ENCODE measurements at places on chromosomes 5 and 9. TPM values are rescaled to one million over a fixed set of nuclear protein-coding genes. Genes with fewer than 3 reads are reported as not detected.

DNA sequence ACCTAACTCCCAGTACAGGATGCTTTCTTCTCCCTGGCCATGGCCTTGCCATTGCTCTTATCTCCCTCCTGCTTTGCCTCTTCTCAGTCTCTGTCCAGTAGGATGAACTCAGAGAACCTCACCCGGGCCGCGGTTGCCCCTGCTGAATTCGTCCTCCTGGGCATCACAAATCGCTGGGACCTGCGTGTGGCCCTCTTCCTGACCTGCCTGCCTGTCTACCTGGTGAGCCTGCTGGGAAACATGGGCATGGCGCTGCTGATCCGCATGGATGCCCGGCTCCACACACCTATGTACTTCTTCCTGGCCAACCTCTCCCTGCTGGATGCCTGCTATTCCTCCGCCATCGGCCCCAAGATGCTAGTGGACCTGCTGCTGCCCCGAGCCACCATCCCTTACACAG, at the start of gene OR5C1:
OR5C1 (plus strand) TSS at position 103 of the 400 bp plus-strand sequence; CDS start at position 103, 0 bp downstream.
- peaks cover under 1% of the 10 kb centered on the region for H3K27me3 ChIP-seq
- H3K4me3 ChIP-seq, result no peak within 1 kb of the TSS
- H3K36me3 ChIP-seq, result peaks cover 17% of the 10 kb centered on the region
- no peak for DNase-seq
- H3K4me1 ChIP-seq, result no peaks in the 10 kb centered on the region
- H3K27ac ChIP-seq, result no peak within 1 kb of the TSS

GRCh38 chr5:66440202-66440680, 156.0 kb upstream of the MAST4 start:
- no peaks in the 10 kb centered on the region for H3K36me3 ChIP-seq
- H3K4me1 ChIP-seq, result no peaks in the 10 kb centered on the region
- H3K27me3 ChIP-seq, result no peaks in the 10 kb centered on the region
- DNase-seq, result no peak

GRCh38 chr9:120258096-120258495, 321.9 kb downstream of the CDK5RAP2 start:
- no peak overlapping the region for H3K4me3 ChIP-seq
- peaks cover 4% of the 10 kb centered on the region for H3K4me1 ChIP-seq
- DNase-seq, result no peak
- H3K27me3 ChIP-seq, result no peaks in the 10 kb centered on the region
- H3K36me3 ChIP-seq, result no peaks in the 10 kb centered on the region
- H3K27ac ChIP-seq, result no peak overlapping the region

Gene MYMK
- total RNA-seq, result 0.34 TPM

Data from WTC11 (cell line).